ENCODE measurements at places on chromosomes 7 and 10.
A peak's percentile ranks its signal among the peaks of the same experiment; 100 is the strongest.

GRCh38 chr10:96275685-96276418 is 4.5 kb upstream of the BLNK start:
- DNase-seq = no peak

GRCh38 chr10:130301021-130301892 is 165.1 kb downstream of the GLRX3 start:
- DNase-seq = no peak

- no peak for DNase-seq
Measured at GRCh38 chr10:99368646-99369045, 39.5 kb downstream of the CNNM1 start.

DNA sequence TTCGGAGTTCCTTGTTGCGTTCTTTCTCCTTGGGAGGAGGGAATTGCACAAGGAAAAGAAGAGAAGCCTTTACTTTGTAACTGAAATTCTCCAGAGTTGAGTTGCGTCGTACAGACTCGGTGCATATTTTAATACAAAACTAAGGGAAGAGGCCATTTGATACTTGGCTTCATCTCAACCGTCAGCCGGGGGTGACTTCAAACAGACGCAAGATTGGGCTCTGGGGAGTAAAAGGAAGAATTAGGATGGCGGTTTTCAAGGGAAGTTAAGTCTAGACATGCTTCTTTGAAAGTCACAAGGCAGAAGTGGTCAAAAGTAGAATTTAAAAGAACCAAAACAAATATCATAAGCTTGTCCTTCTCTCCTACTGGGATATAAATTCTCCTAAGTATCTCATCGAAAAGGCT is 1.6 kb downstream of the PRR15 start:
- DNase-seq = no peak

- DNase-seq = no peak
Measured at GRCh38 chr10:132120734-132121510, 55.2 kb downstream of the JAKMIP3 start.

DNA sequence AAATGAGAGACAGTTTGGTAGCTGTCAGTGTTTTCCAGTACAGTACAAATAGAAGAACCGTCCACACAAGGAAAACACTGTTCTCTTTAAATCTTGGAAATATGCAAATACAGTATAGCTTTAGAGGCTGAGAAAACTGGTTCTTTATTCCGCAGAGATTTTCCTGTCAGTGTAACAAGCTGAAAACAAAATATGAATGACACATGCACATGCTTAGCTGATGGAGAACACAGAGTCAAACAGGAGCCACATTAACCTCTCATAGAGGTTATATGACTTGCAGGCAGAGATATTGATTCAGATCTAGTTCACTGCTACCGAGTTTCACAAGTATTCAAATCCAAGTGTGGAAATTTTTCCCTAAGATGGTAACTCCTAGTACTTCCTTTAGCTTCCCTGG is 135.2 kb upstream of the C1QL3 start:
- no peak for DNase-seq

DNA sequence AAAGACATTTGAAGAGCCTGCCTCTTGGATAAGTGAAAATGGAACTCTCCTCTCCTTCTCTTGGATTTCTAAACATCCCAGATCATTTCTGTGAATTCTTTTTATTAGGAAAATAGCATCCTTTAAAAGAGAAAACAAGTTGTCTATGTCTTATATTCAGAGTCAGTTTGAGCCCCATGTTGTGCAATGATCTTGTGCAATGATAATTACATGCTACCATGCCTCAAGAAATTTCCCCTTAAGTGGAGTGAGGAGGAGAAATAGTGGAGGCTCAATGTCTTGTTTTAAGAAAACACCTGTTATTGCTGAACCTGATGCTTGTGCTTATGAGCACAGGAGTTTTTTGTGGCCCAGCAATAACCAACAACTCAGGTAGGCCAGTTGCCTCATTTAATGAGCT is 103.6 kb downstream of the NPSR1 start:
- DNase-seq = no peak

DNA sequence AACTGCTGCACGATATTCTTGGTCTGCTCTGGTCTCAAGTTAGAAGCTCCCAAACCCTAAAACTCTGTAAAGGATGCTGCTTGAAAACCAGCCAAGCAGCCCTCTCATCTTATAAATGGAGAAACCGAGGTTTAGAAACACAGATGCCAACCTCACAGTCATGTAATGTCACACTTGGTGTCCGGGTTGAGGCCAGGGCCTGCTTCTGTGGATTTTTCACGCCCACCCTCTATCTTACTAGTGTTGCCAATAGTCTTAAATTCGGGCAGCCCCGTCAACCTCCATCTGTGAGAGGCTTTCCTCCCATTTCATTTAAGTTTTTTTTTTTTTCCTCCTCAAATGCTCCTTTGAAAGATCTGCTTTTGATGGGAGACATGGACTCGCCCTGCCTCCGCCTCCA is 28.9 kb downstream of the PLPP4 start:
- no peak for DNase-seq

DNA sequence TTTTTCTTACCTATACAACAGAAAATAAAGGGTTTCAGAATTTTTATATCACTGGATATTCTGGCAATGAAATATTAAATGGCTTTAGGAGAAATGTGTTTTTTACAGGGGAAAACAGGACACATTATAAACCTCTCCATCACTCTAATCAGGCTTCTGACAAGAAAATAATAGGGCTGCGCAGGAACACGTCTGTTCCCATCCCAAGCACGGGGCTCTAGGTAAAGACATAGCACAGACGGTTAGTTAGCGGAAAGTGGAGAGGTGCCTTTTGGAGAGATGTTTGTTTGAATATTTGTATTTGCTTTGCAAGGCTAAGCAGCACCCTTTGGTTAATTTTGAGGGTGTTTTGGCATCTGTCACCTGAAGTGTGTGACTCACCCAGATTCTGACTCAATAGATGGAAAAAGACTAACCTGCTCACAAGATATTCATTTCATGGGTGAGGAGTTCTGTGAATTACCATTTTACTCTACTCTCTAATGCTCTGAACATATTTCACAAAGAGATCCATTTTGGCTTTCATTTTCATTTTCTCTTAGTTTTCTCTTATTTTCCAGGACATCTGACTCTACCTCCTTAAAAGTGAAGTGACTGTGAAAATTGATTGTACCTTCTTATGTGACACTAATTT is 174.5 kb upstream of the AKR1E2 start:
- DNase-seq = peak; percentile 9

GRCh38 chr7:20574784-20575720 is 40.4 kb upstream of the ABCB5 start:
- no peak for DNase-seq

DNA sequence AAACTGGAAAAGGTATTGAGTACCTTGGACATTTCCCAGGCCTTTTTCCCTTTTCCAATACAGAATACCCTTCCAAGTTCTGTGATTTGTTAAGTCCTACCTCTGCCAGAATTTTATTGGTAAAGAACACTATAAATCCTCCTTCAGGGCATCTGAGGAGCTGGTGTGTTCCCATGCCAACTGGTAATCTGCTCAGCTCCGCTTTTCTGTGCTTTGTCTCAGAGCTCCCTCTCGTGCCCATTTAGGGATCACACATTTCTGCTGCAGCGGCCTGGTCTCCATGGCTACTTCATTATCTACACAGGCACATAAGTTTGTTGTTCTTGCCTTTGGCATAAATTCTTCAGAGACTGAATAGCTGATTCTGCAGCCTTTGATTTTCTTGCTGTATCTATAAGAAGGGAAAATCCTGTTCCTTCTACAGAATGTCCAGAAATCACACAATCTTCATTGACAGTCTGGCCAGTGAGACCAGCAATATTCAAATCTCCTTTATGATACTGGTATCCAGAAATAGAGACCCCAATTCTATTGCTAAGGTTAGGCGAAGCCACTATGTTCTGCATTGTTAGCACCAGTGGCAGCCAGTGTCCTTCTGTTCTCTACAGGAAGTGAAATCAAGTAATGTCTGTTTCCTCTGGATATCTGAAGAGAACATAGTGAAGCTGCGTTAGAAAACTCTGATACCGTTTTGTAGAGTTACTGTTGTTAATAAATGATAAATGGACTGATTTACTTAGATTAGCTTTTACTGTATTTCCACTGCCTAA is 51.9 kb downstream of the DENND11 start:
- peak; percentile 92 for DNase-seq

DNA sequence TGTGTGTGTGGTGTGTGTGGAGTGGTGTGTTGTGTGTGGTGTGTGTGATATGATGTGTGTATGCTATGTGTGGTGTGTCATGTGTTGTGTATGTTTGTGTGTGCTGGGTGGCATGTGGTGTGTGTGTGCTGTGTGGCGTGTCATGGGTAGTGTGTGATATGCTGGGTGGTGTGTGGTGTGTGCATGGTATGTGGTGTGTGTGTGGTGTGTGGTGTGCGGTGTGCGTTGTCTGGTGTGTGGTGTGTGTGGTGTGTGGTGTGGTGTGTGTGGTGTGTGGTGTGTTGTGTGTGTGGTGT is 37.5 kb upstream of the DNAJB6 start:
- DNase-seq = no peak

- DNase-seq = no peak
Measured at GRCh38 chr10:92479547-92479946, 94.3 kb downstream of the IDE start.

GRCh38 chr10:62817121-62817765 is 1.1 kb upstream of the EGR2 start:
- no peak for DNase-seq

- peak; percentile 1 for DNase-seq
Measured at GRCh38 chr10:102988404-102989314, 70.6 kb downstream of the CNNM2 start.

- no peak for DNase-seq
Measured at GRCh38 chr7:71442492-71443190, 310.7 kb downstream of the GALNT17 start.

DNA sequence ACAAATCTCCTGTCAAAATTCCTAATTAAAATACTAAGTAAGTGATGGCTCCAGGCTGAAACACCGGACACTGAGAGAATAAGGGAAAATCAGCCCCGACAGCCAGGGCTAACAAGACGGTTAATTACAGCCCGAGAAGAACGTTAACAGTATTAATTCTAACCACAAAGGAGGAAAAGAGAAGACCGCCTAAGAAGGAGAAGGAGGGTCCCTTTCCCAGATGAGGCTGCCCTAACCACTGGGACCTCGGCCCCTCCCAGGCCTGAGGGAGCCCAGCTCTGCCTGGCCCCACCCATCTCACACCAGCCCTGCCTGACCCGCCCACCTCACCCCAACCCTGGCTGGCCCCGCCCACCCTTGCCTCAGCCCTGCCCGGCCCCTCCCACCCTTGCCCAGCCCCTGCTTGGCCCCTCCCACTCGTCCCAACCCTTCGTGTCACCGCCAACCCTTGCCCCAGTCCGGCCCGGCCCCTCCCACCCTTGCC is 51.3 kb downstream of the PWWP2B start:
- no peak for DNase-seq

DNA sequence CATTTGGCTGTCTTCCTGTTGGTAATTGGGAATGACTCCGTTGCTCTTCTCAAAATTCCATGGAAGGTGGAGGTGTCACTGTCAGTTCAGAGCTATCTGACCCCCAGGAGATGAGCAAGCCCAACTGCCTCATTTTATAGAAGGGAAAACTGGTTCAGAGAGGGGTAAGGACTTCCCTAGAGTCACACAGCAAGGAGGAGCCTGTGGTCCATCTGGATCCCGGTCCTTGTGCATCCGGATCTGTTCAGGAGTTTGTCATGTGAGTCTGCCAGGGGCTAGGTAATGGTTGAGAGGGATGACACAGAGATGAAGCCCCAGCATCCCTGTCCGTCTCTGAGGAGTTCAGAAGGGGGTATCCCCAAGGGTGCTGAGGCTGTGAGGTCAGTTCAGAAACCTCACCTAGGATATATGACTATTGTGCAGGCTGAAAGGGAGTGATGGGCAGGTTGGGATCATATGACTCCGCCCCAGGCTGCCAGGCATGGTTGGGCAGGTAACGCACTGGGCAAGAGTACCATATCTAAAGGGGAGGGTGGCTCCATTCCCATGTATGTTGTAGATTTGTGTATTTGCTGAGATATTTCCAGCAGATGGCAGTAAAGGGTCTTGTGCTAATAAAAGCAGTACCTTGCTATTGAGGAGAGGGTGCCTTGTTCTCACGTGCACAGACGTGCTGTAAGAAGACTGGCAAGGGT is 16.0 kb upstream of the SLC29A3 start:
- peak; percentile 68 for DNase-seq

GRCh38 chr10:123007558-123008354 is 839 bp downstream of the IKZF5 start:
- no peak for DNase-seq

GRCh38 chr10:60511477-60512229 is 122.0 kb upstream of the ANK3 start:
- DNase-seq = no peak

GRCh38 chr7:1856888-1857441 is 186.9 kb downstream of the ELFN1 start:
- no peak for DNase-seq

DNA sequence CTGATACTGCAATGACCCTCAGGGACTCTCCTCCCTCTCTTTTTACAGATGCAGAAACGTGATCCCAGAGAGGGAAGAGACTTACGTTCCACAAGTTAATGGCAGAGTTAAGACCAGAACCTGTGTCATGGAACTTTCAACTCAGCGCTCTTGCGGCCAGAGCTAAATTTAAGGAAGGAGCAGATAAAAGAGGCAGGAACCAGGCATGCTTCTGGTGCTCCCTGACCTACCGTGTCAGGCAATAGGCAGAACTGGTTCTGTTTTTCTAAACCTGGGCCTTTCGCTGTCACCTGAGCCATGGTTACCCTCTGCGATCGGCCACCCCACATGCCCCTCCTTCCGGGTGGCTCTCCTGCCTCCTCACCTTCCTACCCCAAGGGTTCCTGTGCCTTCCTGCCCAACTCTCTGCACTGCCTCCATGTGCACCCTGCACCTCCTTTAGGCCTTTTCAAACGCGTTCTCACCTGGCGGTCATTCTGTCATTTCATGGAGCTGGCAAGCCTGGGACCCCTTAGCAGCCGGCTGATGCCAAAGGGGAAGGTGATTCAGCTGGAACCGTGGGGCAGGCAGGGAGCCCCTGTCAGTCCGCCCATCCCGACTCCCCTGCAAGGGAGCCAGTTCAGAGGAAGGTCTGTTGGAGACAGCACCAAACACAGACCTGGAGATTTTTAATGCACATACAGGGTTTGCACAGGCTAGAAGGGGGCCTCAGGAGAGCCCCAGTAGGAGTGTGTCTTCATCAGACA is 7.7 kb upstream of the GBX1 start:
- DNase-seq = no peak

DNA sequence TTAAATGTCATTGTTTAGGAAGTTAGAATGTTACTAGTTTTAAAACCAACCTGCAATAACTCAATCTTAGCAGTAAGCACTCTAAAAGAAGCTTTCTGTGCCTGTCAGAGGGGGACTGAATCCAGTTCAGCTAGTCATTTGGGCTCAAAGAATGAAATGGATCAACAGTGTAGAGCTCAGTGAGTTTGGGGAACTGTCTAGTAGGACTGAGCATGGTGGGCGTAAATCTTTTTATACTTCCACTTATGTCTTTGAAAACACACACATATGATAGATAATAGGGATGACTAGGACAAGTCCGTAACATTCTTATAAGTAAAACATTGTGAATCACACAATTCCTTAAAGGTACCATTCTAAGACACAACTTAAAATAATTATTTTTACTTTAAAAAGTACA is 11.5 kb downstream of the GSAP start:
- DNase-seq = no peak
